ENCODE measurements at places on chromosomes 7 and 10.

DNA sequence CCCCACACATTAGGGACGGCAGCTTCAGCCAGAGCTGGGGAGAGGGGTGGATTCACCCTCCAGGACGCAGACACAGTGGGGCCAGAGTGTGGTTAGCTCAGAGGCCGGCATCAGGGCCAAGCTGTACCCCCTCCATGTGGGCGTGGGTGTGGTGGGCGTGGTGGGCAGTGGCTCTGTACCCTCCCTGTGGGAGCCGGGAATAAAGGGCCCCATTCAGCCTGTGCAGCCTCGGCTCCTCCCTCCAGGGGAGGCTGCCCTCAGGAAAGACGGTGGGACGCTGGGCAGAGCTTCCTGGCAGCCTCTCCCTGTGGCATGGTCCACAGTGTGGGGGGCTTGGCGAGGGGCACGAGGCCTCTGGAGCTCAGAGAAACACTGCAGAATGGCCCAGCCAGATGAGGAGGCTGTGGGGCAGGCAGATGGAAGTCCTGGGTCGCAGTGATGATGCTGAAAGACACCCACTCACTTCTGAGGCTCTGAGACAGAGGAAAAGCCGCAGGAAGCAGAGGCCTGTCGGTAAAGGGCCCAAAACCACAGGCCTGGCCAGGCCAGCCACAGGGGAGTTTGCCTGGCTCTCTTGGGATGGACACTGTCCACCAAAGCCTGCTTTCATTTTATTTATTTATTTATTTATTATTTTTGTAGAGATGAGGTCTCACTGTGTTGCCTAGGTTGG lies 108.0 kb downstream of the SH3PXD2A start:
- DNase-seq = no peak

GRCh38 chr7:51278797-51279196 lies 37.8 kb downstream of the COBL start:
- no peak for DNase-seq

- DNase-seq = no peak
These were observed 206.4 kb upstream of the FERD3L start for GRCh38 chr7:19351341-19352304.

GRCh38 chr10:79311581-79312407 lies 35.5 kb upstream of the PPIF start:
- DNase-seq = no peak

DNA sequence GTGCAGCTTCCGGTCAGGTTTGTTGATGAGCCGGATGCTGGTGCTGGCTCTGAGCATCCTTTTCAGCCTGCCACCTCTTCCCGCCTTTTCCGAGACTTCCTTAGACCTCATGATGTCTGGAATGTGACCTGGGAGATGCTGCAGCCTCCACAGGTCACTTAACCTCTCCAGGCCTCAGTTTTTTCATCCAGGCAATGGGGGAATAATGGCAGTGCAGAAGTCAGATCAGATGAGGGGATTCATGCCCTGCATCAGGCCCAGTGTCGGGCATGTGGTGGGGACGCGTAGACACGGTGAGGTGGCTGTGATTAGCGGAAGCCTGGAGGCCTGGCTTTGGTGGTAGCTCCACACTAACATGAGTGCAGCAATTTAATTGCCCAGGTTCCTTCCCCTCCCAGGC lies 24.6 kb downstream of the PFKFB3 start:
- no peak for DNase-seq

GRCh38 chr10:132645247-132645530 lies 107.6 kb downstream of the INPP5A start:
- no peak for DNase-seq

GRCh38 chr10:28684986-28685580 lies 7.8 kb downstream of the BAMBI start:
- DNase-seq = no peak

GRCh38 chr10:14608381-14609001 lies 166.2 kb downstream of the FAM107B start:
- no peak for DNase-seq

- no peak for DNase-seq
These were observed 176.5 kb downstream of the CCDC7 start for GRCh38 chr10:32622409-32622808.

DNA sequence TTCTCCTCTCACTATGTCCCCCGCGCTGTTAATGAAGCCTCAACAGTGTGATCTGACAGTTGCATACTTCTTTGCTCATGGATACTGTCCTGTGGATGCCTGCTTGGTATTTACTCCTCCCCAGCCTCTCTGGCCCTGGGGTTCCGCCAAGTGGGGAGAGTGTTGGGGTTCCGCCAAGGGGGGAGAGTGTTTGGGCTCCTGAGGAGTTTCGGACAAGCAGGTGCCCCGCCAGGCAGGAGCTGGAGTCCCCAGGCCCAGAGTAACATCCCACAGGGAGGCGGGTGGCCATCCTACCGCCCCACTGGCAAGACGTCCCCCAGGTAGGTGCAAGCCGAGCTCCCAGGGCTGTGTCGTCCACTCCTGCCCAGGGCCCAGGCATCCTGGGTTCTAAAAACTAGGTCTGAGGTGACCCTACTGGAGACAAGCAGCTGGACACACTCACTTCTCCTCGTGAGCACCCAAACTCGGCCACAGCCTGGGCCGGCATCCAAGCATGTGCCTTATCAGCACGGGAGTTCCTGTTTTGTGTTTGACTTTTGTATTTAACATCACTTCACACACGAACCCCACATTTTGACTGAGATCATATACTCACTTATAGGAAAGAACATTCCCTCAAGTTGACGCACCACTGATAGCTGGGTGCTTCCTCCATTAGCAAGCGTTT lies 34.2 kb downstream of the CAMK2B start:
- no peak for DNase-seq

- DNase-seq = no peak
These were observed 732 bp upstream of the LRRC18 start for GRCh38 chr10:48940372-48940771.

DNA sequence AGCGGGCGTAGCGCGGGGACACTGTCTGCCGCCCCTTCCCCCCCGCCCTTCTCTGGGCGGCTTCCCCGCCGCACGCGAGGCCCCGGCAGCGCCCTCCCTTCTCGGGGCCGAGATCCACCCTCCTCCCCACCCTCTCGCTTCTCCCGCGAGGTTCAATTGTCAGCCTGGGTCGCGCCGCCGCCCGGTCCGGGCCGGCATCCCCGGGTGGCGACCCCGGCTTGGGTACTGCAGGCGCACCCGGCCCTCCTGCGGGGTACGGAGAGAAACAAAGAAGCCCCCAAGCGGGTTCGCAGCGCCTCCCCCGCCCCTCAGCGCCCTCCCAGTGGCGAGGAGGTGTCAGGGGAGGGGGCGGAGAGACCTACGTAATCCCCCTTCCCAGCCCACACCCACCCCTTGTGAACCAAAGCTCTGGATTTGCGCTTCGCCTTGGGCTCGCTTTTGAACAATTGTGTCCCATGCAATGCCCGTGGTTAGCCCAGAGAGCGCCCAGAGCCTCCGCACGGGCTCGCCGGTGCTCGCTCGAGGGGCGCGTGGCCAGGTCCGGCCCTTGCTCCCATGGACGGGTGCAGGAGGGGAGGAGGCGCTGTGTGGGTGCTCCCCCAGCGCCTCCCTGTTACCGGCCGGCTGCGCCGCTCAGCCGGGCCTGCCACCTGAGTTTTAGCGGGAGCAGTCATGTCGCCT lies 634 bp downstream of the HECW1 start:
- no peak for DNase-seq

- DNase-seq = no peak
These were observed at the start of gene PLEKHS1 for GRCh38 chr10:113751181-113751732. Gene PLEKHS1 (plus strand): TSS chr10:113751682. CDS start chr10:113755278, 3,596 bp downstream.
